ENCODE measurements at places on chromosomes 4 and X. TPM values are rescaled to one million over a fixed set of nuclear protein-coding genes. Genes with fewer than 3 reads are reported as not detected.
A peak's percentile ranks its signal among the peaks of the same experiment; 100 is the strongest.

The IL13RA1 gene
- 106 TPM for total RNA-seq

The AMOT gene
- total RNA-seq: 88.0 TPM

- no peaks in the 10 kb centered on the region for H3K4me1 ChIP-seq
- H3K36me3 ChIP-seq: no peaks in the 10 kb centered on the region
- H3K27me3 ChIP-seq: no peaks in the 10 kb centered on the region
- H3K4me3 ChIP-seq: no peak overlapping the region
- no peak for DNase-seq
These were observed 64.6 kb downstream of the KDM5C start for GRCh38 chrX:53160297-53160983.

The F8A3 gene
- total RNA-seq: 28.3 TPM

The PTCHD1 gene
- total RNA-seq: not detected

The GAGE12J gene
- total RNA-seq: not detected

The GPRIN3 gene
- total RNA-seq: 0.02 TPM

DNA sequence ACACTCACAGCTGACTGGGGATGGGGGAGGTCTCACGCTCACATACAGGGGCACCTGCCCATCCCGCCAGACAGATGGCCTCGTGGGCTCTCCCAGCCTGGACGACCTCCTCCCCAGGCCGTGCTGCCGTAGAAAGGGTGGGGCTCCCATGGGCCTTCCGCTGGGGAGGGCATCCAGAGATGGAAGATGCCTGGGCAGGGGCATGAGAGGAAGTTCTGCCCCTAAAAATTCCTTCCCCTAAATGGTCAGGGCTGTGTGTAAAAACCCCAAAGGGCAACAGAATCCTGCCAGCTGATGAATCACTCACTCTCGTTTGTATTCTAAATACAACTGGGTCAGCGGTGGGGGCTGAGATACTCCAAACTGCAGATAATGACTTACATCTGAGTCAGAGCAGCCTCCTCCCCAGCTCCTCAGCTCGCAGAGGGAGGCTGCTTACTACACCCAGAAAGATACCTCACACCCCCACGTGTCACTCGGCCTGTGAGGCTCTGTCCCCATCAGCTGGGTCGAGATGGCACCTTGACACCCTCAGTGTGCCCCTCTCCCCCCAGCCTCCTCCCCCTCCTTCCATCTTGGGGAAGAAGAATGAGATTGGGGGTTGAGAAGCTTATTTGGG is 10.1 kb downstream of the WDR1 start:
- peak; percentile 76 for DNase-seq
- H3K4me1 ChIP-seq: peaks cover 26% of the 10 kb centered on the region
- peak overlapping the region; percentile 67 for H3K27ac ChIP-seq
- H3K27me3 ChIP-seq: no peaks in the 10 kb centered on the region
- H3K4me3 ChIP-seq: peak overlapping the region; percentile 24
- H3K36me3 ChIP-seq: peaks cover 13% of the 10 kb centered on the region

- no peaks in the 10 kb centered on the region for H3K4me1 ChIP-seq
- no peak overlapping the region for H3K4me3 ChIP-seq
- no peaks in the 10 kb centered on the region for H3K36me3 ChIP-seq
- no peaks in the 10 kb centered on the region for H3K27me3 ChIP-seq
These were observed 692.4 kb downstream of the PCDH19 start for GRCh38 chrX:99717716-99718115.

GRCh38 chrX:12210971-12211370 is 72.7 kb downstream of the FRMPD4 start:
- no peaks in the 10 kb centered on the region for H3K4me1 ChIP-seq
- H3K4me3 ChIP-seq: no peak overlapping the region
- H3K36me3 ChIP-seq: no peaks in the 10 kb centered on the region
- no peak for DNase-seq

GRCh38 chr4:123418351-123418931 is 21.8 kb downstream of the SPRY1 start:
- H3K36me3 ChIP-seq: no peaks in the 10 kb centered on the region
- peak overlapping the region; percentile 16 for H3K4me3 ChIP-seq
- H3K27me3 ChIP-seq: no peaks in the 10 kb centered on the region
- peak; percentile 99 for DNase-seq
- peaks cover 71% of the 10 kb centered on the region for H3K4me1 ChIP-seq

DNA sequence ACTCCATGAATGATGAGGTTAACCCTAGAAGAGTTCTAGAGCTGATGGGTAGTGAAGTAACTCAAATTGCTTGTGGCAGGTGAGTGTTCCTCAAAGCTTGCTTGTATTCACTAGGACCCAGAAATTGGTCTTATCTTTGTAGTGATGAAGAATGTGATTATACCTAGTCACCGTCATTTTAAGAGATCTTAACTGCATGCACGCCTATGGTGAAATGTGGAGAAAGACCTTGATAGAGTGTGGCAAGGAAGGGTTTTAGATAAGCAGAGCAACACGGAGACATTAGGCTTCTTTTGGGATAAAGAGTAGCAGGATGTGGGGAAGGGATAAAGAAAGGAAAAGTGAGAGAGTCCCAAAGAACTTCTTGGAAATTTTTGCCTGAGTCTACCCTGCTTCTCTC is 42.4 kb downstream of the NAP1L5 start:
- H3K4me3 ChIP-seq: no peak overlapping the region
- no peak for DNase-seq
- H3K27me3 ChIP-seq: no peaks in the 10 kb centered on the region
- H3K36me3 ChIP-seq: no peaks in the 10 kb centered on the region
- H3K4me1 ChIP-seq: peaks cover 9% of the 10 kb centered on the region

- H3K27ac ChIP-seq: no peak overlapping the region
- no peaks in the 10 kb centered on the region for H3K36me3 ChIP-seq
- H3K27me3 ChIP-seq: no peaks in the 10 kb centered on the region
- no peak overlapping the region for H3K4me3 ChIP-seq
These were observed 1.9 kb downstream of the CXCL2 start for GRCh38 chr4:74097116-74097515.

DNA sequence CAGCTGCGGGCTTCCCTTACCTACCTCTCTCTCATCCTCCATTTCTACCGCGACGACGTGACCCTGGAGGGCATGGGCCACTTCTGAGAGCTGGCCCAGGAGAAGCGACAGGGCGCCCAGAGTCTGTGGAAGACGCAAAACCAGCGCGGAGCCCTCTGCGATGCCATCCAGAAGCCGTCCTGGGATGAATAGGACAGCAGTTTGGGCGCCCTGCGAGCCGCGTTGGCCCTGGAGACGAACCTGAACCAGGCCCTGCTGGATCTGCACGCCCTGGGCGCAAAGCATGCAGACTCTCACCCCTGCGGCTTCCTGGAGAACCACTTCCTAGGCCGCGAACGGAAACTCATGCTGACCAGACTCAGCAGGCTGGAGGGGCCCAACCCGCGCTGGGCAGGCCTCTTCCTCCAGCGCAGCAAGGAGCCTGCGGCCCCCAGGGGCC is 52.7 kb upstream of the TMPRSS11F start:
- no peak overlapping the region for H3K4me3 ChIP-seq
- no peak overlapping the region for H3K27ac ChIP-seq
- no peak for DNase-seq
- H3K4me1 ChIP-seq: peaks cover 12% of the 10 kb centered on the region
- H3K27me3 ChIP-seq: no peaks in the 10 kb centered on the region

- no peak overlapping the region for H3K4me3 ChIP-seq
- no peaks in the 10 kb centered on the region for H3K27me3 ChIP-seq
- H3K27ac ChIP-seq: no peak overlapping the region
- H3K36me3 ChIP-seq: no peaks in the 10 kb centered on the region
- H3K4me1 ChIP-seq: no peaks in the 10 kb centered on the region
These were observed 355.0 kb downstream of the SH3BGRL start for GRCh38 chrX:81556880-81557279.

The PAGE5 gene
- not detected for total RNA-seq

- no peak overlapping the region for H3K27ac ChIP-seq
- H3K4me3 ChIP-seq: no peak overlapping the region
- DNase-seq: peak; percentile 43
- H3K4me1 ChIP-seq: no peaks in the 10 kb centered on the region
- H3K36me3 ChIP-seq: no peaks in the 10 kb centered on the region
These were observed 64.7 kb upstream of the GPR78 start for GRCh38 chr4:8515316-8516060.

DNA sequence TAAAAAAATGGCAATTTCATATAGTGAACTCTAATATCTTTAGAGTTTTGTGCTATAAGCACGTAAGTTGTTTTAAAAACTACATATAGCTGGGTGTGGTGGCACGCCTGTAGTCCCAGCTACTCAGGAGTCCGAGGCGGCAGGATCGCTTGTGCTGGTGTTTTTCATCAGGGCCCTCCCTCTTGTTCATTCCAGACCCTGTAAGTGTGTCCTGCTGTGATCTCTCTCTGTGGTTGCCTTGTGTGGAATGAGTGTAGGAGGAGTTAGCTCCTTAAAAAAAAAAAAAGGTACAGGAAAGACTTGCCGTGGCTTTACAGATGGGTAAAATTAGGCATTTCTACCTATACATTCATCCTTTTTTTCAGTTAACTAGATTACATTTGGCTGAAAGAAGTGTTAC is 35.4 kb downstream of the RBBP7 start:
- no peak overlapping the region for H3K27ac ChIP-seq
- no peak for DNase-seq
- H3K27me3 ChIP-seq: no peaks in the 10 kb centered on the region
- H3K4me3 ChIP-seq: no peak overlapping the region

The PRKG2 gene
- not detected for total RNA-seq

DNA sequence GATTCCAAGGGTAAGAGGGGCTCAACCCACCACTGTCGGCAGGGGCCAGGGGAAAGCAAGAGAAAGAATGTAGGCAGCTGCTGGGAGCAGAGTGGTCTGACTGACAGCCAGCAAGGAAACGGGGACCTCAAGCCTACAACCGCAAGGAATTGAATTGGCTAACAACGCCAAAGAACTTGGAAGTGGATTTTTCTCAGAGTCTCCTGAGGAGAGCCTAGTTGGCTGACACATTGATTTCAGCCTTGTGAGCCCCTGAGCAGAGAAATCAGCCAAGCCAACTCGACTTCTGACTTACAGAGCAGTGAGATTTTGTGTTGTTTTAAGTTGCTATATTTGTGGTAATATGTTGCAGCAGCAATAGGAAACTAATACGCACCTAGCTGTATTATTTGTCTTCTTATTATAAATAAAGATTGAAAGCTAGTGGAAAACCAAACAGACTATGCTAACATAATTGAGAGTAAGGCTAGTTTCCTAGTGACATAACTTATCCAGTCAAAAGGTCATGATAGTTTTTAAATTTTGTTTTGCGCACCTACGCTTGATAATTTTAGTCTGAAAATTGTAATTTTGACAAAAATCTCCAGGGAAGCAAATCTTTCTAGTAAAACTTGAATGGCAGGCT is 145.8 kb upstream of the HCCS start:
- H3K36me3 ChIP-seq: no peaks in the 10 kb centered on the region
- no peaks in the 10 kb centered on the region for H3K27me3 ChIP-seq
- no peak overlapping the region for H3K4me3 ChIP-seq
- no peak overlapping the region for H3K27ac ChIP-seq

DNA sequence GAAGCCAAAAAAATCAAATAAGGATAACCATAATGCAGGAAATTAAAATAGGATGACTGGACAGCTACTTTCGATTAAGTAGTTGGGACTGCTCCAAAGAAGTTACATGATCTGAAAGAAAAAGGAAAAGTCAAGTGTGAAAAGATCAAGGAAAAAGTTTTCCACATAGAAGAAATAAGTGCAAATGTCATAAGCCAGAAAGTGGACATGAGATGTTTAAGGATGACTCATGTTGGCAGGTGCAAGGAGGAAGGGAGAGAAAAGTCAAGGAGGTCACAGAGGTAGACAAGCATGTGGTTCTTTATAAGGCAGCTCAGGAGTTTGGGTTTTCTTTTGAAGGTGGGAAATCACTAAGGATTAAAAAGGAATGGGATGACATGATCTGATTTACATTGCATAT is 89.8 kb upstream of the GPRIN3 start:
- no peaks in the 10 kb centered on the region for H3K27me3 ChIP-seq
- H3K4me3 ChIP-seq: no peak overlapping the region
- DNase-seq: no peak
- no peak overlapping the region for H3K27ac ChIP-seq

The GCNA gene
- total RNA-seq: 1.4 TPM

The SSX4B gene
- total RNA-seq: not detected

The IL3RA gene
- not detected for total RNA-seq

- H3K27me3 ChIP-seq: no peaks in the 10 kb centered on the region
- peak overlapping the region; percentile 81 for H3K4me3 ChIP-seq
- peaks cover 21% of the 10 kb centered on the region for H3K4me1 ChIP-seq
- peak; percentile 94 for DNase-seq
- peak overlapping the region; percentile 89 for H3K27ac ChIP-seq
- 0 out of 2 replicates have a peak, but pooled peaks cover 6% of the 10 kb centered on the region for H3K36me3 ChIP-seq
These were observed 21.6 kb downstream of the FABP2 start for GRCh38 chr4:119300101-119300978.

GRCh38 chr4:76301068-76301774 is 5.3 kb upstream of the STBD1 start:
- H3K36me3 ChIP-seq: no peaks in the 10 kb centered on the region
- H3K27me3 ChIP-seq: no peaks in the 10 kb centered on the region

DNA sequence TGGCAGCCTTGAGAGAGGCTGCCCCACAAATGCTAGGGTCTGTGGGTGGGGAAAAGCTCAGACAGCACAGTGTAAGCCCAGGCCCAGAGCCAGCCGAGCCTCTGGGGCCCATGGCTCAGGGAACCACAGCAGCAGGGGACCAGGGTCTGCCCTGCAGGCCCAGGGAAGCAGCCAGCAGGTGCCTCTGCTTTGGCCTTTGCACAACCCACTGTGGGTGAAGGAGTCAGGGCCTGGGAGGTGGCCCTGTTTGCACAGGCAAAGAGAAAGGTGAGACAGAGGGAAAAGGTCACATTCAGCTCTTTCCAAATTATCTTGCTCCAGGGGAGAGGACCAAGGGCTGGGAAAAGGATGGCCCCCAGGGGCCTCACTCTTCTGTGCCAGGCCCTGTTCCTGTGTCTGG is 8.7 kb downstream of the PNMA6F start:
- no peaks in the 10 kb centered on the region for H3K36me3 ChIP-seq
- no peak overlapping the region for H3K4me3 ChIP-seq
- DNase-seq: no peak
- H3K4me1 ChIP-seq: no peaks in the 10 kb centered on the region

DNA sequence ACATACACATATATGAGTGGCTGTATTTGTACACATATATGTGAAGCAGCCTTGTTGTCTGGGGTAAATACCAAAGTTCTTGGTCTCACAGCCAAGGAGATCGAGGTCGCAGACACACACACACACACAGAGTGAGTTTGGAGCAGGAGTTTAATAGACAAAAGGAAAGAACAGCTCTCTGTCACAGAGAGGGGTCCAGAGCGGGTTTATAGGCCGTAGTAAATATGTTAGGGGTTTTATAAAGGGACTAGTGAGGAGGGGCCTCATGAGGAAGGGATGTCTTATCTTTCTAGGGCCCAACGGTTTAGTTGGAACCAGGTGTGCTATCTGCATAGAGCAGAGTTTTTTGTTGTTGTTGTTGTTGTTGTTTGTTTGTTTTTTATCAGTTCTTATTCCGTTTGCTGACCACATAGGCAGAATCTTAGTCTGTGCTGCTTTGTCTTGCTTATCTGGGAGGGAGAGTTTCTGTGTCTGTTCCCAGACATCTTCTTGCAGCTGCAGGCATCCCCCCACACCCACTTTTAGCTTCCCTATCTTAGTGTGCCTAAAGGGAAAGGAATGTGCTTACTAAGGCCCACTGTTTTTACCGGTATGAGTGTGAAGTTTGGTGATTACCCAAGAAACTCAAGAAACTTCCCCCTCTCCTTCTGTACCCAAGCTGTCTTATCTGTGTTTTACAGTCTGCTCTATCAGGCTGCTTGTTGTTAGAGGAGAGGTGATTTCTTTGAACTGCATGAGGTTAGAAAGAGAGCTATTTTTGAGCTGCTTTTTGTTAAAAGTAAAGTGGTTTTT is 91.9 kb downstream of the TENT5D start:
- H3K4me1 ChIP-seq: no peaks in the 10 kb centered on the region
- no peaks in the 10 kb centered on the region for H3K27me3 ChIP-seq
- no peak overlapping the region for H3K4me3 ChIP-seq

The FAM199X gene
- total RNA-seq: 28.5 TPM

GRCh38 chrX:110951472-110952269 is 144.3 kb upstream of the PAK3 start:
- no peaks in the 10 kb centered on the region for H3K36me3 ChIP-seq
- no peaks in the 10 kb centered on the region for H3K4me1 ChIP-seq
- no peak for DNase-seq
- H3K27ac ChIP-seq: no peak overlapping the region

The STBD1 gene
- total RNA-seq: 1.8 TPM

The PAGE2 gene
- total RNA-seq: not detected

Data from PC-9 (cell line).